Gastroesophageal sphincter (tissue), 4 donors: ENCODE measurements at places on chromosomes 3 and 15. TPM values are rescaled to one million over a fixed set of nuclear protein-coding genes. Genes with fewer than 3 reads are reported as not detected.

Gene GALNT15
- total RNA-seq = 75.4 TPM

Gene RTP3
- not detected for total RNA-seq

Gene TMC3
- total RNA-seq = 0.35 TPM

Gene HRG
- not detected for total RNA-seq

Gene GOLGA8G
- total RNA-seq = not detected

Gene PRR20G
- total RNA-seq = not detected

Gene CD276
- total RNA-seq = 37.0 TPM

Gene ZNF385D
- total RNA-seq = 8.1 TPM
